ENCODE measurements at places on chromosomes 7 and 10.

GRCh38 chr10:11704092-11704491 lies 38.1 kb upstream of the ECHDC3 start:
- DNase-seq = no peak

GRCh38 chr10:133258818-133259601 lies 17.7 kb downstream of the ADAM8 start:
- DNase-seq = peak; percentile 53

- DNase-seq = no peak
These were observed 340.1 kb downstream of the PHF14 start for GRCh38 chr7:11313801-11314200.

DNA sequence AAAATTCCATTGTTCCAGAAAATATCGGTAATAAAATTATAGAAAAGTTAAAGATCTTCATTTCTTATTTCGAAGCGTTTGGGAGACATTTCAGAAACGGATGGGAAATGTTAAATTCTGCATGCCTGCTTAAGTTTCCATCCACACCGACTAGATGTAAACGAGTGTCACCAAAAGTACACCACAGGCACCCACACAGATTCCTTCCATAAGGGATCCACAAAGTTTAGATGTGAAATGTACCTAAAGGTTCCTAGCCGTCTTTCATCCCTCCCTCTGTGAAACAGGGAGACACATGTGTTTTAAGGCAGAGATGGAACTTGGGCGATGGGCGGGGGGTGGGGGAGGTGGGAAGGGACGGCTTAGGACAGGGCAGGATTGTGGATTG lies 621 bp upstream of the CAV1 start:
- no peak for DNase-seq

DNA sequence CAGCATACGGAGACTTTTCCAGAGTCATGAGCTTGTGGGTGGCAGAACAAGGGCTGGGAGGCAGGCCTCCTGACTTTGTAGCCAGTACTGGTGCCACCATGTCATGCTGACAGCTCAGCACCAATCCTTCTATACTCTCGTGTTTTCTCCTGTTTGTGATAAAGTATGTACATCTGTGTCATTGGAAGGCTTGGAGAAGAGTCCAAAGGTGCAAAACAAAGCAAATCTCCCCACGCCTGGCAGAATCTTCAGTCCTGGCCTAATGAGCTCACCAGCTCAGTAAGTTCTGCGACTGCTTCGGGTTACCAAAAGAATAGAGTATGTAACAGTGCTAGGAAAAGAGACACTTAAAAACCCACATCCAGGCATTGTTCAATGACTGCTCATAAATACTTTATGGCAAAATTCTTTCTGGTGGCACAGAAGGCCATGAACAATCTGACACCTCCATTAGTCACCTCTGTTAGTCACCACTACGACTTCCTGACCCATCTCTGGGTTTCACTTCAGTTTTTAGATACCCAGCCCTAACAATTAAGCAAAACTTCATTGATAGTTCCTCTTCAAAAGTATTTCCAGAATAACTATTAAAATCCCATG lies 24.5 kb downstream of the STEAP1 start:
- DNase-seq = peak; percentile 73
